ENCODE measurements at places on chromosomes 11 and 22.

GRCh38 chr22:23583836-23584235 lies 3.7 kb upstream of the IGLL1 start:
- no peak for DNase-seq

DNA sequence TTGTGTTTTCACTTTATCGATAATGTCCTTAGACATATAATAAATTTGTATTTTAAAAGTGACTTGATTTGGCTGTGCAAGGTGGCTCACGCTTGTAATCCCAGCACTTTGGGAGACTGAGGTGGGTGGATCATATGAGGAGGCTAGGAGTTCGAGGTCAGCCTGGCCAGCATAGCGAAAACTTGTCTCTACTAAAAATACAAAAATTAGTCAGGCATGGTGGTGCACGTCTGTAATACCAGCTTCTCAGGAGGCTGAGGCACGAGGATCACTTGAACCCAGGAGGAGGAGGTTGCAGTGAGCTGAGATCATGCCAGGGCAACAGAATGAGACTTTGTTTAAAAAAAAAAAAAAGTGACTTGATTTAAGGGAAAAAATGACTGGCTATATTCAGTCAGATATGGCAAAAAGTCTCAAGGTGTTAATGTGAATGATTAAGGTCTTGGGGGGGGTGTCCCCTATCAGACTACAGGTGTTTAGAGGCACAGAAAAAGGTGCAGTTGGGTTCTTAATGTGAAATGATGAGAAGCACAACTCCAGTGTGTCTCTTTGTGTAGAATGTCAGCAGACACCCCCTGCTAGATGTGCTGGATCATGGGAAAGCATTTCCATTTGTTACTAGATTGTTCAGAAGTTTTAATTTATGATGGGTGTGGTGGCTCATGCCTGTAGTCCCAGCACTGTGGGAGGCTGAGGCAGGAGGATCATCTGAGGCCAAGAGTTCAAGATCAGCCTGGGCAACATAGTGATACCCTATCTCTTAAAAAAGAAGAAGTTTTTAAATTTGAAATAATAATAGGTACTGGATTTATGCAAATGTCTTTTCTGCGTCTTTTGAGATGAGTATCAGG lies 17.0 kb downstream of the NEAT1 start:
- no peak for DNase-seq

DNA sequence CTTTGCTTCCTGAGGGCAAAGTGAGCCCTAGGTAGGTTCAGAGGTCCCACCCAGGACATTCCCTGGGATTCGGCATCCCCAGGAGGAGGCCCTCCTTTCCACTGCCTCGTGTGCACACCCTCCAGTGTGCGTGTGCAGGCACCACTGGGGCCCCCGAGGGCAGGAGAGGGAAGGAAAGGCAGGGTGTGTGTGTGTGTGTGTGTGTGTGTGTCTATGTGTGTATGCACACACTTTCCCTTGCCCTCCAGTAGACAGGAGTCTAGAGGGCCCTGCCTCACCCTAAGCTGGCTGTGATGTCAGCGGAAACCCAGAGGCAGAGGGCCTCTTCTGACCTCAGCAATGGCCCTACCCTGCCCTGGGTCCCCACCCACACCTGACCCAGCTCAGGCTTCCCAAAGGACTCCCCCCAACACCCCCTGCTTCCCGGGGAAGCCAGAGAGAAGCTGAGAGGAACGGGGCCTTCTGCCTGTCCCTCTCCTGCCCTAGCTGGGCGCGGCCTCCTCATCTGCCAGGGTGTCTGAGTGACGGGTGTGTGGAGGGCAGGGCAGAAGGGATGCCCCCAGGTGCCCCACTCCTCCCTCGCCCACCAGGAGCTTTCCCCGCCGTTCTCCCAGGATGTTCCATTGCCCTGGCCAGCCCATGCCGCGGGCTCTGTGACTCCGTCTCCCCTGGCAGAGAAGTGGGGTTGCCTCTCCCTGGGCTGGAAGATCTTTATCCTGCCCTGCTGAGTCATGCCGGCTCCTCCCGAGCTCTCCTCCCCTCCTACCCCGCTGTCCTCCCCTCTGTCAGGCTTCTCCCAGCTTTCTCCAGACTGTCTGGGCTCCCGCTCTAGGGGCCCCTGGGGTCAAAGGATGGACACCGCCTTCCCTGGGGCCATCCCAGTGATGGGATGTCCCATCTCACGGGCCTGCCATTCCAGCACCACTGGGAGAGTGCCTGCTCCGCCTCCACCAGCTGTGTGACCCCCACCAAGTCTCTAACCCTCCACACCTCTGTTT lies 6.0 kb upstream of the CLCF1 start:
- no peak for DNase-seq

GRCh38 chr11:68342459-68343158 lies 30.2 kb downstream of the LRP5 start:
- DNase-seq = no peak

- no peak for DNase-seq
Measured at GRCh38 chr22:50247748-50248147, 2.9 kb upstream of the TUBGCP6 start.

All from activated CD4-positive, CD25-positive, alpha-beta regulatory T cell (primary cell).